CD4-positive, alpha-beta T cell treated with Interferon gamma for 1 hour (primary cell): ENCODE measurements at places on chromosomes 6 and 20.

GRCh38 chr6:130252527-130253237 is 29.9 kb upstream of the SAMD3 start:
- no peak for DNase-seq

DNA sequence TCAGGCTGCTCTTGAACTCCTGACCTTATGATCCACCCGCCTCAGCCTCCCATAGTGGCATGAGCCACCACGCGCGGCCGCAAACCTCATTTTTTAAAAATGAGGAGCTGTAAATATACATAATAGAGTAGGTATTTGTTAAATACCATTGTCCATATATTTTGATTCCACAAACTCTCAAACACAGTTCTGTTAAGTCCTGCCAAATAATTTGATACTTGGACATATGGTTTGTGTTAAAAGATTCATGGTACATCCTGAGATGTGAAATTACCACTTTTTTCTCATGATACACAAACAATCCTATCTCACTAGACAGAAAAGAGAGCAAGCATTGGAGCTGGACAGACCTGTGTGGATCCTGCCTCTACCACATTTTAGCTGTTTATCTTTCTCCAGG is 334.1 kb upstream of the KCNQ5 start:
- DNase-seq, result no peak

DNA sequence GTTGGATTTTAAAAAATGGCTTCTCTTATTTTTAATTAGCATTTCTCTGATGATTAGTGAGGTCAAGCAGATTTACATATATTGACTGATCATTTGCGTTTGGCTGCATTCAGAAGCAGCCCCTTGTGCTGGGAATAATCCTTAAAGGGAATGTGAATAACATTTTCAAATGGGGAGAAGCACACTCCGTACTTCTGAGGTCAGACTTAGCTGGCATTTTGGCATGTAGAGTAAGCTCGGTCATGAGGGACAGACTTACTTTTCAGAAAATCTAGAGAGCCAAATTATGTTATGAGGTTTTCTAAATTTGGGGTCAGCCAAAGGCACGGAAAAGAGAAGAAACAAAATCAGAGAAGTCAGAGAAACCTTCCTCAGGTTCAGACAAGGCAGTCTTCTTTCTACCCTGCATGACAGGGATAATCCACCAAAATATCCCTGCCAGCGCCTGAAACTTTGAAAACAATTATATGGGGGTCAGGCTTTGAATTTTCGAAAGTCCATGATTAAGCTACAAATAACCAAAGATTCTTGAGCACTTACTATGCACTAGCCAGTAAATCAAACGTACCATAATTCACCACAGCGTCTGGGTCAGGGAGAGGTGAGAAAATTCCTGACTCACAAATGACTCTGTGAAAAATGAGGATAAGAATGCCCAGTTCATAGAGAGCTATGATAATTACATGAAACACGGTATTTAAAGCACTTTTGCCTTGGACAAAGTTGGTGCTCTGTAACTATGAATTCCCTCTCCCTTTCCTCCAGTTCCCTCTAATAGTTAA is 44.9 kb downstream of the ADAT2 start:
- DNase-seq, result no peak

GRCh38 chr6:5813625-5814027 is 193.1 kb downstream of the NRN1 start:
- no peak for DNase-seq

DNA sequence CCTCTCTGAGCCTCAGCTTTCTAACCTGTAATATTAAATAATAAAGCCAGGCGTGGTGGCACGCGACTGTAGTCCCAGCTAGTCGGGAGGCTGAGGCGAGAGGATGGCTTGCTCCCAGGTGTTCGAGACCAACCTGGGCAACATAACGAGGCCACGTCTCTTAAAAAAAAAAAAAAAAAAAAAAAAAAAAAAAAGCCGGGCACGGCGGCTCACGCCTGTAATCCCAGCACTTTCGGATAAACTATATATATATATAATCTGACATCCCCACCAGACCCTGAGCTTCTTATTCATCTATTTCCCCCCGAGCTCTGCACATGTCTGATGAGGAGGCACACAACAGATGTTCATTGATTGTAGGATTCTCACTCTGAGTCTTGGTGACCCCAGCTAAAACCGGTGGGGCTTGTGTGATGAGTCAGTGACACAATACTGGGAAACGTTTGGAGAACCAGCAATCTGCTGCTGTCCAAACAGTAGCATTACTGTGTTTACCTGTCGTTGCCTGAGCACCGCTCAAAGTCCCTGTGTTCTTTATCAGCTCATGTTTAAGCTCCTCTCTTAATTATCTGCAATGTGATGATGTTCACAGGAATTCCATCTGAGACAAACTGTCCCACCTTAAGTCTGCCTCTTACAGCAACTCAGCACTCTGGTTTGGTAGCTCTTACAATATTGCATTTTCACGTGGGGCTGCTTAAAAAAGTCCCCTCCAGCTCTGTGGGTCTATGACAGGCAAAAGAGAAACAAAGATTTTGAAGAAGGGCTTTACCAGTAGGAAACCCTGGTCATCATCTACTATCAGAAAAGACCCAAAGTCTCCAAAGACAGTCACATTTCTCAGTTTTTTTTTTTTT is 1.0 kb upstream of the SPATA2 start:
- DNase-seq, result no peak

- DNase-seq, result no peak
These were observed 362.7 kb upstream of the IMPG1 start for GRCh38 chr6:76435174-76435573.

DNA sequence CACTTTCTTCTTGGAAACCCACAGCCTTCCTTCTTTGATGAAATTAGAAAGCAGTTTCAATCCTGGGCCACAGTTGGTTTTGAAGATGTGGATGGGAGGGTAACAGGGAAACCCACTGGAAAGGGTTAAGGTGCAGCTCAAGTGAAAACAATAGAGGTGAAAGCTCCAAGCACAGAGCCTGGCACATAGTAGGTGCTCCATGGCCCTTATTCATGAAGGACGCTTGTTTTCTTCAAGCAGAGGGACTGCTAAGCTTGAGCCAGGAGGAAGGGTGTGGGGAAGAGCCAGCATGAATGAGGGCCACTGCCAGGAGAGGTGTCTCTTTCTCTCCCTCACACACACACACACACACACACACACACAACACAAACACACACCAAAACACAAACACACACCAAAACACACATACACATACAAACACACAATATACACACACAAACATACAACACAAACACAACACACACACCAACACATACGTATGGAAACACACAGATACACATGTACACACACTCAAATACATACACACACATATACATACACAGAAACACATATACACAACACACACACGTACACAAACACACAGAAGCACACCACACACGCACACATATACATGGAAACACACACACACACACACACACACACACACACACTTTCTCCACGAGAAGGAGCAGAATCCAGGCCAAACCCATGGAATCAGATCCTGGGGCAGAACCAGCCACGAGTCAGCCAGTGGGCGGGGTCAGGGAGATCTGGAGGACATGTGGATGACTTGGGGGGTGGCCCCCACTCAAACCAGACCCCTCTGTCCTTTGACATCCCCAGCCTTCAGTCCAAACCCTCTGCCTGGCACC is 23.7 kb upstream of the RBPJL start:
- DNase-seq, result no peak

DNA sequence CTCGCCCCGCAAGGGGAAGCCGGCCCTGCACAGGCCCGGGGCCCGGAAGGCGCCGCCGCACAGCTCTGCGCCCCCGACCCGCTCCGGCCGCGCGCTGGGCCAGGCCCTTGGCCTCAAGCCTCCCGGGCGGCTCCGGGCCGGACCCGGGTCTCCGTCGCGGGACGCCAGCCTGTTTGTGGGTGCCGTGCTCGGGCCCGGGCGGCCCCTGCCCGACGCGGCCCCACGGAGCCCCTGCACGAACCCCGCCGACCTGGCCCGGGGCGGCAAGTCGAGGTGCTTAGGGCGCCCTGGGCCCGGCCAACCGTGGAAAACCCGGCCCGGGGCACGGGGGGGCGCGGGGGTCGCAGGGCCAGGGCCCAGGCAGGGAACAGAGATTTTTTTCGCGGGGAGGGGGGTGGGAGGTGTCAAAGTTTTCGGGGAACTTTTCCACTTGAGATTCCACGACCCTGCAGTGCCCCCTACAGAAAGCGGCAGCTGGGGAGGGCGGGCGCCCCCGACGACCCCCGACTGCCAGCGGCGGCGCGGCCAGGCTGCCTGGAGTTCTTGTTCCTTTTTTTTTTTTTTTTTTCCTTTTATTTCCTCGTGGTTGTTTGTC is 805 bp upstream of the STX16 start:
- peak; percentile 5 for DNase-seq

- no peak for DNase-seq
These were observed 295.6 kb downstream of the GRIK2 start for GRCh38 chr6:101689156-101689555.
